ENCODE measurements at places on chromosomes 6 and 20. TPM values are rescaled to one million over a fixed set of nuclear protein-coding genes. Genes with fewer than 3 reads are reported as not detected.

The VWA7 gene
- total RNA-seq = 1.7 TPM

DNA sequence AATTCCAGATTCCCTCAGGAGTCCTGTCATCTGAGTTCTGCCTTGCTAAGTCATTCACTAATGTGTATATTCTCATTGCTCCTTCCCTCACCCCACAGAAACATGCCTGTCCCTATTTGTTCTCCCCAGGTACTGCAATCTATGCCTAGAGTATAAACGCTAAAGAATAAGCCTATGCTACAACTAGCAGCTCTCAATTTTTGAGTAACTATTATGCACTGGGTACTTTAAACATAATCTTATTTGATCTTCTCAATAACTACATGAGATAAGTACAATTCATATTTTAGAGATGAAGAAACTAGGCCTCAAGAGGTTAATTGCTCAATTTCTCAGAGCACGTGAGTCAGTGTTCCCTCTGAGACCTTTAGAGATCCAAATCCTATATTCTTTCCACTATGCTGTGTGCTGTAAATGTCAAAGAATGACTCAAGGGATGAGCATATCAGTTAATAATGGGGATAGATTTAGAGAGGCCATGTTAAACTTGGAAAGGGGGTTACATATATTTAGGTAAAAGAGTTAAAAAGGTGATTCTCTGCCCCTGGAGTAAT lies 423.8 kb upstream of the ADGRB3 start:
- H3K4me1 ChIP-seq = no peaks in the 10 kb centered on the region
- no peaks in the 10 kb centered on the region for H3K27me3 ChIP-seq
- H3K4me3 ChIP-seq = no peak overlapping the region
- no peak for DNase-seq

- no peak overlapping the region for H3K4me3 ChIP-seq
- no peaks in the 10 kb centered on the region for H3K4me1 ChIP-seq
- H3K27me3 ChIP-seq = no peaks in the 10 kb centered on the region
- no peak overlapping the region for H3K27ac ChIP-seq
These were observed 150.7 kb downstream of the FRK start for GRCh38 chr6:115909923-115910546.

GRCh38 chr20:47799116-47799715 lies 13.9 kb upstream of the SULF2 start:
- no peak overlapping the region for H3K4me3 ChIP-seq
- no peak overlapping the region for H3K27ac ChIP-seq
- no peaks in the 10 kb centered on the region for H3K36me3 ChIP-seq
- no peak for DNase-seq
- H3K27me3 ChIP-seq = no peaks in the 10 kb centered on the region
- no peaks in the 10 kb centered on the region for H3K4me1 ChIP-seq

- no peaks in the 10 kb centered on the region for H3K4me1 ChIP-seq
- H3K36me3 ChIP-seq = no peaks in the 10 kb centered on the region
- H3K27ac ChIP-seq = no peak overlapping the region
- H3K4me3 ChIP-seq = no peak overlapping the region
- H3K27me3 ChIP-seq = no peaks in the 10 kb centered on the region
These were observed 86.3 kb downstream of the ELOVL4 start for GRCh38 chr6:79861023-79861422.

DNA sequence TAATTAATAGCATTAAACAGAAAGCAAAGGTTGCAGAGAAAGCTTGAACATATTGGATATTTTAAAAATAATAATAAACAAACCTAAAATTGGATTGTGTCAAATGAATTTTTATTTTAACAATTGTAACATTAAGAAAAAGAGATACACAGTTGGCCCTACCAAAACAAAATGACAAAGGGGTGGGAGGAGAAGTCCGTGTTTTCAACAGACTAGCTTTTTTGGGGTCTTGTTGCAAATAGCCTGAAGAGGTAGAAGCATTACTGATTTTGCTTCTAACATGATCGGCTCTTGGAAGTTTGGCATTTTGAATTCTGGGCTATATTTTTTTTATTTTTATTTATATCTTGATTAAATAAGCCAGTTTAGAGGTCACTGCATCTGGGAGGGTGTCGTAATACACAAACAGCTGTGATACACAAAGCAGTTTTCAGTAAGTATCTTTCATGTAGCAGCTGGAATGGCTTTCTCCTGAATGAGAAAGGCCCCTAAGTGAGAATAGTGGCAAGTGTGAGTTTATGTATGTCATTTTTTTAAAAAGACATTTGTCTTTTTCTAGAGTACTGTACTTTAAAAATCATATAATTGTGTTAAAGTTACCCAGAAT lies 85.5 kb upstream of the ZNF217 start:
- peaks cover 26% of the 10 kb centered on the region for H3K4me1 ChIP-seq
- no peaks in the 10 kb centered on the region for H3K36me3 ChIP-seq
- DNase-seq = no peak
- peak overlapping the region; percentile 25 for H3K27ac ChIP-seq
- no peak overlapping the region for H3K4me3 ChIP-seq
- no peaks in the 10 kb centered on the region for H3K27me3 ChIP-seq

The FAM50B gene
- 7.3 TPM for total RNA-seq

GRCh38 chr6:76703786-76704185 lies 631.3 kb upstream of the IMPG1 start:
- DNase-seq = no peak

GRCh38 chr6:96947055-96947454 lies 22.5 kb downstream of the KLHL32 start:
- no peaks in the 10 kb centered on the region for H3K27me3 ChIP-seq
- H3K4me1 ChIP-seq = no peaks in the 10 kb centered on the region
- no peak overlapping the region for H3K27ac ChIP-seq
- H3K4me3 ChIP-seq = no peak overlapping the region
- H3K36me3 ChIP-seq = no peaks in the 10 kb centered on the region

The OR12D3 gene
- not detected for total RNA-seq

Data from CD8-positive, alpha-beta memory T cell (primary cell).